Fibroblast of skin of right biceps (primary cell): ENCODE measurements at places on chromosomes 1 and 21.

DNA sequence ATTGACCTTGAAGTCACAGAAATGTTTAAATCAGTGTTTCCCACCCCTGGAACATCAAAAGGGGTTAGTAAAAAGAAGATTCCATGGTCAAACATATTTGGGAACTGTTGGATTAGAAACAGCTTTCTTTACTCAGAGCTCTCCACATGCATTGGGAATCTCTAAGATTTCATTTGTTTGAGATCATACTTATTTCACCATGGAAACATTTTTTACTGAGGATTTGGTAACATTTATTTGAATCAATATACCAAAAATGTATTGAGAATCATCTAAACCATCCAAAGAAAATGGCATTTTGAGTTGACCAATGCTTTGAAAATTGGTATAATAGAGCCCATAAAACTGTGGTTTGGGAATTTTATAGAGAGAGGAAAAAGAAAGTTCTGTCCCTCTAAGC, 25.3 kb downstream of the NGF start:
- no peak for DNase-seq

- DNase-seq: no peak
These were observed 6.9 kb downstream of the TRAPPC10 start for GRCh38 chr21:44018813-44019567.

- DNase-seq: no peak
These were observed 34.5 kb upstream of the RALGPS2 start for GRCh38 chr1:178690496-178690895.

DNA sequence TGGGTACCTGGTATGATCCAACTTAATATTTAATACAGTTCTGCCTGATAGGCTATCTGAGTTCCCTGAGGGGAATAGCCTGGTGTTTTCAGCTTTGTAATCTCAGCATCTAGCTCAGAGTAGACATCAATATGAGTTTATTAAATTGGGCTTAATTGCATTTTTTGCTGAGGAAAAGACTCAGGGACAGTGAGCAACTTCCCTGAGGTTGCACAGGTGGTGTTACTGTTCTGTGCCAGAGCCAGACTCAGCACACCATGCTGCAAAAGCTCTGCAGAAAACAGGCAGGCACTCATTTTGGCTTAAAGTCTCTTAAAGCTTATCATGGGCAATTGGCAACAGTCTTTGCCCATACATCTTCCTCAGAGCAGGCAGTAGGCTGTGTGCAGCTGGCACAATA, 90.5 kb upstream of the JUN start:
- no peak for DNase-seq

- no peak for DNase-seq
These were observed 93.0 kb upstream of the DUSP10 start for GRCh38 chr1:221834698-221835513.

DNA sequence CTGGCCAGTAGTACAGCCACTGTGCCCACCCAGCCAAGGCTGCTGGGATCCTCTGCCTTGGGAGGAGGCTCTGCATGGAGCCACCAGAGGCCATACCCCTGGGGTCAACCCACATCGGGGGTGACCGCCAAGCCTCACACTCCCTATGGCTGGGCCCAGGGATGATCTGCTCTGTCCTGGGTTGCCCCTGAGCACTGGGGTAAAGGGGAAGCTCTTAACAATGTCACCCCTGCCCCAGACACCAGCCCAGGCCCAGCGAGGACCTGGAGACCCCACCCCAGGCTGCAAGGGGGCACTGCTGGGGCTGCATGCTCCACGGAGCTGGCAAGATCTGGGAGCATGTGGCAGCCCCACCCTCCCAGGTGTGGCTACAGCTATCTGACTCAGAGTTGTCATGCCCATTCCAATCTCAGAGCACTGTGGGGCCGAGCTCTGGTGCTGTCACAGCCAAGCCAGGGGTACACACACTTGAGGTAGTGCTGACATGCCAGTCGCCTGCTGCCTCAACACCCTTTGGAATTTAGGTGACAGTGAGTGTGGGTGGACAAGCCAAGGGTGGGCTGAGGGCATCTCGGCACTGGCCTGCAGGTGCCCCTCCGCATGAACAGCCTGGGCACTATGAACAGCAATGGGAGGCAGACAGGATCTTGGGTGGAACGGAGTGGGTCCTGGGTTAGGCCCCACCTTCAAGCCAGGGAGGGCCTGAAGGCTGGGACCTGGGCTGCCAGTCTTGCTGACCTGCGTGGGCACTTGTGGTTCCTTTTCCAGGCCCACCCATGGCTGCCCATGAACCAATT, 427.7 kb downstream of the LRRIQ3 start:
- no peak for DNase-seq
